Fibroblast of lung (primary cell): ENCODE measurements at places on chromosomes 6 and 20. TPM values are rescaled to one million over a fixed set of nuclear protein-coding genes. Genes with fewer than 3 reads are reported as not detected.

GRCh38 chr20:36434383-36434782, 106.9 kb upstream of the MYL9 start:
- no peak for DNase-seq

DNA sequence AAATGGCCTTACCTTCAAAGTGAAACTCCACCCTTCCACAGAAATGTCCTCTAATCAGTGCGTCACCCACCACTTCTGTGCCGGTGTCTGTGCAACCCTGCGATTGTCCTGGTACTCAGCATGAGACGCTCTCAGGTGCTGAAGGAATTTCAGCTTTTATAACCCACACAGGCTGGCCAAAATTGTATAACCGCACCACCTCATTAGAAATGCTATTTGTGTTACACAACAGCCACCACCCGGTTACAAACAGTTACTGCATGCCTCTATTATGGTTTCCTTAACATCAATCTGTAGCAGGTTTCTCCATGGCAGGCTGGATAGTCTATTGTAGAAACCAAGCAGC, 51.5 kb downstream of the SLC23A2 start:
- peak; percentile 67 for DNase-seq

- peak; percentile 49 for DNase-seq
These were observed 166.2 kb downstream of the EPM2A start for GRCh38 chr6:145569140-145569539.

GRCh38 chr6:93017213-93017612, 402.1 kb downstream of the EPHA7 start:
- DNase-seq = peak; percentile 24

GRCh38 chr6:117494694-117495318, 12.3 kb downstream of the DCBLD1 start:
- DNase-seq = no peak

DNA sequence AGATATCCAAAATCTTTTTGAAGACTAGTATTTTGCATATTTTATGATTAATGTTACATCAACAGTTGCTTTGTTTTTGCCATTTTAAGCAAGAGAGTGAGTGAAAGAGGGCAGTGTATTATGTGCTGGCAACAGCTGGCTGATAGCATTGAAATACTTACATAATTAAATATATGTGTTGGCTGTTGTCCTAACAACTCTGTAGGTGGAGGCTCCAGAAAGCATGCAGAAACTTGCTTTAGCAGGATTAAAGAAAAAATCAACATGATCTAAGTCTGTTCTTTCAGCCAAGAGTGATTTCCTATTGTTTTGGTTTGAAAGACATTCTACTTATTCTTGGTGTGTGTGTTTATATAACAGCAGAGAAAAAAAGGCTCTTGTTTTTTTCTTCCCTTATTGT, 127.5 kb downstream of the CDKAL1 start:
- peak; percentile 70 for DNase-seq

DNA sequence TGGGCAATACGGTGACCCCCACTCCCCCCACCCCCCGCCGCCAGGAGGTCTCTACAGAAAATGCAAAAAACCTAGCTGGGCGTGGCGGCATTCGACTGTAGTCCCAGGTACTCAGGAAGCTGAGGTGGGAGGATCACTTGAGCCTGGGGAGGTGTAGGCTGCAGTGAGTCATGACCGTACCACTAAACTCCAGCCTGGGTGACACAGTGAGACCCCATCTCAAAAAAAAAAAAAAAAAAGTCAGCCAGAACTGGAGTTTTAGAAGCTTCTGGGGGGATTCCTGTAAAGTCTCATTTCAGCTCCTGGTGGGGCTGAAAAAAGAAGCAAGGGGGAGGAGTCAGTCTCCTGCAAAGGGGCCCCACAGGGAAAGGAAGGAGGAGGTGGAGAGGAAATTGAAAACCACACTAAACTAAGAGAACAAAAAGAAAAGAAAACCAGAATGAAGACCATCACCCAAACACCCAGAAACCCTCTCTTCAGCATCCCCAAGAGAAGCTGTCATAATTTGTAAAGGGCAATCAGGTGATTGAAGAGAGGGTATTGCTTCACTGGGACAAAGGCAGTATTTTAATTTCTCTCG, 50.4 kb downstream of the NOL4L start:
- no peak for DNase-seq

DNA sequence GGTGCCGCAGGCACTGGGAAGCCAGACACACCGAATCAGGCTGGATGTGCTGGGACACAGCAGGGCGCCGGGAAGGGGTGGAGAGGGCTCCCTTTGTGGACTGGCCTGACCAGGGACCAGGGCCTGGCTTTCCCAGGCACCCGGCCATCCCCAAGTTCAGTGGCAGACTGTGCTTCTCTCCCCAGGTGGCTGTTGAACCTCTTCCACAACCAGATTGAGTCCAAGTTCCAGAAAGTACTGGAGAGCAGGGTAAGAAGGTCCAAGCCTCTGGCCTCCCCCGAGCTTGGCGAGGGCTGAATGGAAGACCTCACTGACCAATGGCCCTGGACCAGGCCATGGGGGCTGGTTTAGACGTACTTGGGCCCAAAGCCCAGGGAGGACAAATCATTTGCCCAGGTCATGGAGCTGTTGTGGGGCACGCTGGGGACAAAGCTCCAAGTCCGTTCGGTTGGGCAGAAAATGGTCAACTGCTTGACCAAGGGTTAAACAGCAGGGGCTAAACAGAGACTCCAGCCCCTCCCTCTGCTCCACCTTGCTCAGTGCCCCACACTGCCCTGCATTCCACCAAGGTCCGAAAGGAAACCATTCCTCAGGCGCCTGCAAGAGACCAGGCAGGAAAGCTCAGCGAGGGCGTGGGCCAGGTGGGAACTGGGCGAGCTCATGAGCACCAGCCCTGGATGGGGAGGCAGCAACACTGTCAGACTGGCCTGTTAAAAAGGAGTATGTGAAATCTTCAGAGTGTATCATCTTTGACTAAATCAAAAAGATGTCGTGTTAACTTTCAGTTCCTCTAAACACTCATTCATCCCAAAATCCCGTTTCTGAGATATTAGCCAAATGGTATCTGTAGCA, 9.1 kb downstream of the LBP start:
- no peak for DNase-seq

DNA sequence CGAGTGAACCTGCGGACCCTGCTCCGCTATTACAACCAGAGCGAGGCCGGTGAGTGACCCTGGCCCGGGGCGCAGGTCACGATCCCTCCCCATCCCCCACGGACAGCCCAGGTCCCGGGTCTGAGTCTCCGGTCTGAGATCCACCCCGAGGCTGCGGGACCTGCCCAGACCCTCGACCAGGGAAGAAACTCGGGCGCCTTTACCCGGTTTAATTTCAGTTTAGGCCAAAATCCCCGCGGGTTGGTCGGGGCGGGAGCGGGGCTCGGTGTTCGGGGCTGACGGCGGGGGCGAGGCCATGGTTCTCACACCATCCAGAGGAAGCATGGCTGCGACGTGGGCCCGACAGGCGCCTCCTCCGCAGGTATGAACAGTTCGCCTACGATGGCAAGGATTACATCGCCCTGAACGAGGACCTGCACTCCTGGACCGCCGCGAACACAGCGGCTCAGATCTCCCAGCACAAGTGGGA, 46.9 kb upstream of the TRIM26 start:
- no peak for DNase-seq

Gene CEP162
- total RNA-seq = 7.4 and 9.2 TPM in 2 replicates

Gene TNNC2
- 1.3 and 1.8 TPM in 2 replicates for total RNA-seq

GRCh38 chr20:59466107-59466815, 138.1 kb upstream of the PHACTR3 start:
- DNase-seq = no peak

DNA sequence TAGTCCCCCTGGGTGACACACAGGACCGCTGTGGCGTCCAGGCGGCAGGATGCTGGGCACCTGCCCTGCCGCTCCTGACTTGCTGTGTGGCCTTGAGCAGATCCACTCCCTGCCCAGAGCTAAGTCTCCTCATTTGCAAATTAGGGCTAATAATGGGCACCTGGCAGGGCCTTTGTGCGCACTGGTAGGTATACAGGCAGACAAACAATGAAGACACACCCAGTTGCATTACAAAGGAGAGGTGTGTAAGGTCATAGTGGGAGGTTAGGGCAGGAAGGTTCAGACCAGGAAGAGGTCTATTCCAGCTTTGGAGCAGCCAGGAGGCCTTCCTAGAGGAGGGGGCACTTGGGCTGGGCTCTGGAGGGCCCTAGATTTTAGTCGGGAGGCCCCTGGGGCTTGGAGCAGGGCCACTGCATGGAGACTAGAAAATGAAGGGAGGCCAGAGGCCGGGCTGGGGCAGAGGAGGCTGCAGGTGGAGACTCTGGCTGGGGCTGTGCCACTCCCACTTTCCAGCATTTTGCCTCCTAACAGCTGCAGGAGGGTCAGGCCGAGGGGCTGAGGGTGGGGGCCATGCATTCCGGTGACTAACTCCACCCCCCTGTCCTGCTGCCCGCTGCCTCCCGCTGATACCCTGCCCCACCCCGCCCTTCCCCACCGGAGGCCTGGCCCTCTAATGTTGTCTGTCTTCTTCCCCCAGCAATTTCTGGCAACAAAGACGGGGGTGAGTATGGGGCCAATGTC, 28.5 kb downstream of the MYH7B start:
- no peak for DNase-seq

GRCh38 chr6:61809004-61809595, 476.9 kb downstream of the KHDRBS2 start:
- DNase-seq = peak; percentile 1

Gene TXLNB
- total RNA-seq = 1.2 and 1.5 TPM in 2 replicates

Gene MEP1A
- total RNA-seq = not detected in 2 replicates

DNA sequence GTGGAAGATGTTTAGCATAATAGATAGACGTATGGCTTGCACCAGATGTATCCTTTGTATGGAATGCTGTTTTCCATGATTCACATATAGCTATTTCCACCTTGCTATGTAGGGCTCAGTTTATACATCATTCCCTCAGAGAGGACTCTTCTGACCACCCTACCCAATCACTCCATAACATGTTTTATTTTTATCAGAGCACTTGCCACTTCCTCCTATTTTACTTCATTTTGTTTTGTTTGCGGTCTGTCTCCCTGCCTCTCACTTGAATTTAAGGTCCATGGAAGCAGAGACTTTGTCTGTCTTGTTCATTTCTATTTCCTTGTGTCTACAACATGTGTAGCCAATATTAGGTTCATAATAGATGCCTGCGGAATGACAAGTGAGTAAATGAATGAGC, 266.9 kb upstream of the CITED2 start:
- DNase-seq = no peak

Gene HECA
- 20.8 and 26.6 TPM in 2 replicates for total RNA-seq

GRCh38 chr20:36833275-36834020, 42.5 kb upstream of the TLDC2 start:
- DNase-seq = no peak

DNA sequence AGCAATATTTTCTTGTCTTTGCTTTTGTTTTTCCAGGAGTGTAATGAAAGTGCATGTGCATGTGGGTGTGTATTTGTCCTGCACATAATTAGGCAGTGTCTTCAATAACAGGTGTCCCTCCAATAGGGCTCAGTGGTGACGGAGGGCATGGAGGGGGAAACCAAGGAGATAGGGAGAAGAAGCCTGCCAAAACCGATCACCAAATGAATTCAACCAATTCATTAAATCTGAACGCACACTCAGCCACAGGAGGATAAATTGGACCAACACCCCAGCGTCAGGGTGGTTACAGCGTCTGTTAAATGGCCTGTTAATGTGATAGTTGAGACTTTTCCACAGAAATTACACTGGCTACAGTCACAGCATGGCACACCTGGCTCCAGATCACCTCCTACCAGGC, 527.6 kb downstream of the CD83 start:
- no peak for DNase-seq

DNA sequence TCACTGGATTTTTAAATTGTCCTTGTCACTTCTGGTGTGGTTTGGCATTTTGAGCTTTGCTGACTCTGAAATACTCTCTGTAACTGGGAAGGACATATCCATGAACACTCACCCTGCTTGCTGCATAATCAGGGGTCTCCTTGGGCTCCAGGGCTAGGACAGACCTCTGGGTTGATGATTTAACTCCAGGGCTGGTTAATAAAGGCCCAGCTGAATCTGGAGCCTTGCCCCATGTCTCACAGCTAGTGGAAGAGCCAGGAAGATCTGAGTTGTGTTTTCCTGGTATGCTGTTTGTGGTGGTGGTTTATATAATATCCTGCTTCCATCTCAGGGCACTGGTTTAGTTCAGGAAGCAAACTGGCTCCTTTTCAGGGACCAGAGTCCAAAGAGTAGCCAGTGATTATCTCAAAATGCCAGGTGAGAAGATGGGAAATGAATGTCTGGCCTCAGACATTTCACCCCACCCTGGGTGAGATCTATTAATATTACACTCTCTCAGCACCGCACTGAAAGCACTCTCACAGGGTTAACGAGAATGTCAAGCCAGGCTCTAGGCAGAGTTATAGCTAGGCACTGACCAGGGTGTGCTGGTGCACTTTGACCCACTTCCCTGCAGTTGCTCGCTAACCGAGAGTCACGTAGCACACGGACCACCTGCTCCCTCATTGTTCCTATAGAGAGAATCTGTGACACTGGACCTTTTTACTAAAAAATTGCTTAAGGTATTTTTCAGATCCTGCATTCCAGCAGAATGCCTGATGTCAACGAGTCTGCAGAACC, 90.1 kb upstream of the SLC22A16 start:
- peak; percentile 45 for DNase-seq

Gene PRPH2
- total RNA-seq = 5.1 and 8.6 TPM in 2 replicates

DNA sequence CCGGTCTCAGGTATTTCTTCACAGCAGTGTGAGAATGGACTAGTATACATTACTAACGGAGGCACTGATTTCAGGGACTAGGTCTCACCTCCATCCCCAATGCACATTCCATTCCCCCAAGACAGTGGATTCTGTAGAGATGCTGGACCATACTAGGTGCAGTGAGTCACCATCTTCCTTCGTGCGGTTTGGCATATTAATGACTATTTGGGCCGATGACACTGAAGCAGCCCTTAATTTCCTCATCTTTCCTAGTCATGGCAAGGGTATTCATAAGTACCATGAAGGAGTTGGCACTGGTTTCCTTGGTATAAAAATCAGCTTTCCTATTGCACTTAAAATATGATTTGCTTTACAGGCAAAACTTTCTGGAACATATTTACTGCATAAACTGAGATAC, 121.4 kb upstream of the TRAF3IP2 start:
- peak; percentile 98 for DNase-seq

Gene PDE10A
- under 0.01 TPM in 2 replicates for total RNA-seq

Gene GINS1
- 1.3 and 3.0 TPM in 2 replicates for total RNA-seq

Gene HSPA1L
- 2.1 and 3.1 TPM in 2 replicates for total RNA-seq

GRCh38 chr20:54219751-54220426, 12.0 kb downstream of the PFDN4 start:
- peak; percentile 76 for DNase-seq

- DNase-seq = no peak
These were observed 37.6 kb downstream of the NCR2 start for GRCh38 chr6:41372832-41373626.

DNA sequence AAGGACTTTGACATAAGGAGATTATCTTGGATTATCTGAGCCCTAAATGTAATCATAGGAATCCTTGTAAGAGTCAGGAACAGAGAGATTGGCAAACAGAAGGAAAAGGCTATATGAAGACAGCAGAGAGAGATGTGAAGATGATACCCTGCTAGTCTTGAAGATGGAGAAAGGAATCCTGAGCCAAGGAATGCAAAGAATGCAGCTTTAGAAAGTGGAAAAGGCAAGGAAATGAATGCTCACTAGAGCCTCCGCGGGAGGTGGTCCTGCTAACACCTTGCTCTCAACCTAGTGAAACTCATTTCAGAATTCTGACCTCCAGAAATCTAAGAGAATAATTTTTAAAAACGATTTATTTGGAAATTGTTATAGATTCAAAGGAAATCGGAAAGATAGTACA, 117.1 kb downstream of the TBXT start:
- DNase-seq = no peak
